ELR (cell line): ENCODE measurements at places on chromosomes 7 and 10.

- DNase-seq = no peak
These were observed 175.9 kb downstream of the USP6NL start for GRCh38 chr10:11435581-11435981.

DNA sequence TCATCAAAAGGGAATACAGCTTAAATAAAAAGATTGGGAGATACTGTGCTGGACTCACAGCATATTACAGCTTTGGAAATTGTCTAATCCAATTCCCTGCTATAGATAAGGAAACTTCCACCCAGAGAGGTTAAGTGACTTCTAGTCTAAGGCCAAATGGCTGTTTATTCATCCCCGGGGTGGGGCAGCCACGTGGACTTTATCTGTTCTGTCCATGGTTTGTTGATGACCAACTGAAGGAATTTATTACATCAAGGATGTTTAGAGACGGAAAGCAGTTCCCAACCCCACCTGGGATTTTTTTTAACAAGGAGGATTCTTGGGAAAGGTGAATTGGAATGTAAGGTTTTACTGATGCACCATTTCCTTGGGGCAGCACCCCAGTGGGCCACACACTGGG is 88.6 kb downstream of the ATXN7L1 start:
- DNase-seq = no peak

- DNase-seq = no peak
These were observed 302.2 kb downstream of the CCDC3 start for GRCh38 chr10:12699258-12699700.

GRCh38 chr10:3399756-3400155 is 227.2 kb upstream of the PITRM1 start:
- peak; percentile 58 for DNase-seq

- DNase-seq = peak; percentile 8
These were observed 64.2 kb downstream of the NKX6-2 start for GRCh38 chr10:132721725-132722124.

DNA sequence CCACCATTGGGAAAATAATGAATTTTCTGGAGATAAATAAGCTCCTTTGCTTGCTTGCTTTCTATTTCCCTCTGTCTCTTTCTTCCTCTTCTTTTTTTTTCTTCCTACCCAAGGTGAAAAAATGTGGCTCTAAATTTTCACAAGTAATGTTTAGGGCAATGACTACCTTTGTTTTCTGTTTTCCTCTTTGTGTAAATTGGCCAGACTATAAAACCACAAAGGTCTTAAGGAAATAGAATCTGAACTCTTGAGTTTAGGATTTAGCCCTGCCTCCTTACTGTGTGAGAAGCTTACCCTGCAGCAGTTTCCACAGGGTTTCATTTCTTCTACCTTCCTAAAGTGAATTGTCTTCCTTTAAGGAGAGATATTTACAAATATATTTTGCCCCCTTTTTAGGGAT is 330.4 kb downstream of the ARL4A start:
- peak; percentile 12 for DNase-seq

DNA sequence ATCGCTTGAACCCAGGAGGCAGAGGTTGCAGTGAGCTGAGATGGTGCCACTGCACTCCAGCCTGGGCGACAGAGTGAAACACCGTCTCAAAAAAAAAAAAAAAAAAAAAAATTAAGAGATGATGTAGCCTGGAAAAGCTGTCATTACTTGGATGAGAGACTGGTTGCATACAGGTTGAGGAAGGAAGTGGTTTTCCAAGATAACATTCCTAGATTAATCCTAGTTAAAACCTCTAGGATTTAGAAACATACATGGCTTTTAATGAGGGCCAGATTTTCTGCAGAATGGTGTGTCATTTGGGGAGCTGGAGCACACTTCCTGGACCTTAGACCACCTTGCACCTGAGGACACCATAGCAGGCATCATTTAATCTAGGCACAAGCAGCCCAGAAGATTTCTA is 17.8 kb downstream of the VWA2 start:
- peak; percentile 21 for DNase-seq

GRCh38 chr10:71293446-71294084 is 25.5 kb upstream of the SLC29A3 start:
- DNase-seq = no peak

- DNase-seq = no peak
These were observed 21.7 kb upstream of the BHLHA15 start for GRCh38 chr7:98189559-98189958.

- no peak for DNase-seq
These were observed 221.6 kb downstream of the TCF7L2 start for GRCh38 chr10:113171662-113172061.

- DNase-seq = no peak
These were observed 49.8 kb downstream of the EPDR1 start for GRCh38 chr7:37970211-37970610.

- no peak for DNase-seq
These were observed 84.8 kb upstream of the NRP1 start for GRCh38 chr10:33419311-33419710.

DNA sequence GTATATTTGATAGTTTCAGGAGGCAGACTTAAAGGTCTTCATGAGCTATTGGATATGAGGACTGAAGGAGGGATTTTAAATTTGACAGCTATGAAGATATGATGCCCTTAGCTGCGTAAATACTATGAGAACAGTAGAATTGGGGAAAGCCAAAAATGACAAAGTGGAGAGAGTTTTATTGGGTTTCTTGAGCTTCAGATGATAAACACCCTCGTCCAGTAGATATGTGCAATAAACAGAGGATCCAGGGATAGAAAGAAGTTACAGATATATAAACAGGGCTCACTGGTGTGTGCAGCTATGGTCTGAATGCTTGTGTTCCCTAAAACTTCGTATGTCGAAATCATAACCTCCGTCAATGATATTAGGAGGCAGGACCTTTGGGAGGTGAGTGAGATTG is 131.3 kb downstream of the INHBA start:
- DNase-seq = no peak

- peak; percentile 60 for DNase-seq
These were observed 62.0 kb downstream of the CUBN start for GRCh38 chr10:17067376-17068264.

DNA sequence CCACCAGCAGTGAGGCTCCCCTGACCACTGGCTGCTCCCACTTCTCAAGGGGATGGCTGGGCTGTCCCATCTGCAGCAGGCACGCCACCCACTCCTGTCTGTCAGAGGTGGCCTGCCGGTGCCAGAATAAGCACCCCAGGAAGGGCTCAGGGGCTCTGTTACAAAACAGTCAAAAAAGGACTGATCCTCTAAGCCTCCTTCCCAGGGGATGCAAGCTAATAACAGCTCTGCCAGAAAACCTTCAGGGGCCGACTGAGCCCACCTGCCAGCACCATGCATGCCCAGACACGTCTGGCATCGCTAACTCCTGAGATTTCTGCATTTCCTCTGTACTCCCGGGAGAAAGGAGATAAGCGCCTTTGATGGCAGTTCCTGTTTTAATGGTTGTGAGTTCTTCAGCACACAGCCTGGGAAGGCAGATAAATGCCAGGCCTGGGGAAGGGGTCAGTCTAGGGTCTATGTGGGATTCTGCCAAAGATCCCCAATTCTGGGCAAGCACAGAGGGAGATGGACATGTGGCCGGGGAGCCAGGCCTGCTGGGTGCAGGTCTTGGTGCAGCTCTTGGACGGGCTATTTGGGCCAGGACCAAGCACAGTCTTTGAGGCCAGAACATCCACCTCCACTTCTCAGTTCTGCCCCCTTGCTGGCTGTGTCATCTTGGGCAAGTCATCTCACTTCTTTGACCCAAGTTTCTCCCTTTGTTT is 128.4 kb downstream of the ARHGAP22 start:
- DNase-seq = no peak

DNA sequence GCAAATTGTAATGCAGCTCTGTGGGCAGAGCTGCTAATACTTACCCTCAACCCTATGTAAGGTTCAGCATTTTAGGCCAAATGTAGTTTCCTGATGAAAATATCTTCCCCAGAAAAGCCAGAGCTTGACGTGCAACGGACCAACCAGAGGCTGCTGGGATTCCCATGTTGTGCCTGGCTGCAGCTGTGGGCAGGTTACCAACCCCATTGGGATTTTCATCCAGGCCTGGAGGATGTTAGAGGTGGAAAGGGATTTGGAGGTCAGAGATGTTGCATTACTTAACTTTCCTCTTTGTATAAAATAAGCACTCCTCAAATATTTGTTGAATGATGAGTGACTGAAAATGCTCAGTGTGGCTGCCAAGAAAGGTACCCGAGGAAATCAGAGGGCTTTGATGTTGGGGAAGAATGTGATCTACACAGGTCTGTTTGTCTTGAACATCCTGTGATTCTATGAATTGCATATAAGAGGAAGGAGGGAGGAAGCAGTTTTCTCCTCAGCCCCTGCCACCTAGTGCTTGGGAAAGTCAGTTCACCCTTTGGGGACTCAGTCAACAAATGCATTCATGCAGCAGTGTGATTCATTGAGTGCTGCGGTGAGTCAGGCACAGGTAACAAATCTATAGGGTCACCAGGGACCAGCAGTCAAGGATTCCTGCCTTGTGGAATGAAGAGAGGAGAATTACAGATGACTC is 487.2 kb downstream of the RPS24 start:
- peak; percentile 70 for DNase-seq

- no peak for DNase-seq
These were observed 122.3 kb upstream of the CARD11 start for GRCh38 chr7:3165681-3166580.

DNA sequence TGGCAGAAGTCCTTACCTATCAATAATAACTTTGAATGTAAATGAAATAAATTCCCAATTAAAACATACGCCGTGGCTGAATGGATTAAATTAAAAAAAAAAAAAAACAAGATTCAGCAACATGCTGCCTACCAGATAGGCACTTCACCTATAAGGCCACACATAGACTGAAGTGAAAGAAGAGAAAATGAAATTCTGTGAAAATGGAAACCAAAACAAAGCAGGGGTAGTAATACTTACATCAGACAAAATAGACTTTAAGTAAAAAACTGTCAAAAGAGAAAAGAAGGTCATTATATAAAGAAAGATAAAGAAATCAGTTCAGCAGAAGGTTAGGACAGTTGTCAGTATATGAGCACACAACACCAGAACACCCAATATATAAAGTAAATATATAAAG is 55.3 kb downstream of the TCAF1 start:
- no peak for DNase-seq

DNA sequence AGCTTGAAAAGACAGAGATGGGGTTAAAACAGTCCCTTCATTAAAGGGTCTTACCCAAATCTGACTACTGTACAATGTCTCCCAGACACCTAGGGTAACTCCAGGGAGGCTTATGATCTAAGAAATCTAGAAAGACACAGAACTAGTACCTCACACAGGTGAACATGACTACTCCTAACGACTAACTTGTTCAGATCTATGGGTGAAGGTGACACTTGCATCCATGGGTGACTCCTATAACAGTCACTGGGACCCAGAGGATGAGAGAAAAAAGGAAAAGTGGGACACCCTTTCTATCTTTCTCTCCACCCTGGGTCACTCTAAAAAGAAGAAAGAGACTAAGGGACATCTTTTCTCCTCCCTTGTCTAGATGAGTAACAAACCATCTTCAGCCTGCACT is 19.2 kb downstream of the AKR1C8 start:
- peak; percentile 14 for DNase-seq

- no peak for DNase-seq
These were observed 11.3 kb downstream of the TNS3 start for GRCh38 chr7:47570649-47571050.

- no peak for DNase-seq
These were observed 31.2 kb upstream of the MNX1 start for GRCh38 chr7:157041514-157042277.

- no peak for DNase-seq
These were observed 148.5 kb downstream of the TSPAN12 start for GRCh38 chr7:120709252-120709971.

DNA sequence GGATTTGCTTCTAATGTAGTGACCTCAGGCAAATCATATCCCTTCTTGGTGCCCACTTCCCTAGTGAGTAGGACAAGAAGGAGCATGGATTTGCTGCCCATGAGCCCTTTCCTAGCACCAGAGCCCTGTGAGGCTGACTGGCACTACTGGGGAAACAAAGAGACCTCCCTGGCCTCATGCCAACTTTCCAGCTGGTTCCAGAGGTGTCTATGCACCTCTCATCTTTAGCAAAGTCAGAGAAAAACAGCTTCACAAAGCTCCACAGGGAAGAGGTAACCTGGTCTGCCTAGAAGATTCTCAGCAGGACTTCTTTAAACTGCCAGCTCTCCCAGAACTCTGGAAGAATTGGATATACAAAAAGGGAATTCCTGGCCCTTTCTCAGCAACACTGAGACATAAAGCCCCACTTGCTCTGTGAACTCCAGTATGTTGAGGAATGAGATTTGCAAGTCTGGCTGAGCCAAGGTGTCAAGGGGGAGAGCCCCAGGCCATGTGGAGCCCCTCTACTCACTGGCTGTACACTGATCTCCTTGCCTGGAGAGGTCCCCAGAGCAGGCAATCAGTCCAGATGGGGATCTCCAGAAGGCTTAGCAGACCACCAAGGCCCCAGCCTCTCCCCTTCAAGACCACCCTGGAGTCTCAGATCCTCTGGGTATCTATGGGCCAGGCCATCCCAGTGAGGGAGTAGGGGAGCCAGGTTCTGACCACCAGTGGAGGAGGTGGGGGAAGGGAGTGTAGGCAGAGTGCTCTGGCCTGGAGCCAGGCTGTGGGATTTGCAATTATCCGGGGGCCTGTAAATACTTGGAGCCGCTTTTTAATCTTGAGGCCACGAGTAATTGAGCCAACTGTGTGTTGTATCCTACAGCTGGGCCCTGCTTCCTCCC is 24.4 kb upstream of the RBM20 start:
- no peak for DNase-seq

DNA sequence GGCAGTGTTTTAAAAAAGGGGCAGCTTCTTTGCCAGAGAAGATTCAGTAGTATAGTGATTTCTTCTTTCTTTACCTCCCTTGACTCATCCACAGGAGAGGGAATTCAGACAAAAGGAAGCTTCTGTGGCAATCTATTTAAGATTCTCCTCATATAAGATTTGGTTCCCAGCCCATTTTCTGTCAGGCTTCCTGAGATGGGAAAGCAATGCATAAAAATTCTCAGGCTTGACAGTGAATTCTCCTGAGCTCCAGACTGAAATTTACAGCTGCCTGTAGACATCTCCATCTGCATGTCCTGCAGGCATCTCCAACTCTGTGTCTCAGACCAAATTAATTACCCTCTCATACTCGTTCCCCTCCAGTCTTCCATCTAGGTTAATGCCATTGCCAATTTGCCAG is 72.8 kb downstream of the TSPAN12 start:
- no peak for DNase-seq

DNA sequence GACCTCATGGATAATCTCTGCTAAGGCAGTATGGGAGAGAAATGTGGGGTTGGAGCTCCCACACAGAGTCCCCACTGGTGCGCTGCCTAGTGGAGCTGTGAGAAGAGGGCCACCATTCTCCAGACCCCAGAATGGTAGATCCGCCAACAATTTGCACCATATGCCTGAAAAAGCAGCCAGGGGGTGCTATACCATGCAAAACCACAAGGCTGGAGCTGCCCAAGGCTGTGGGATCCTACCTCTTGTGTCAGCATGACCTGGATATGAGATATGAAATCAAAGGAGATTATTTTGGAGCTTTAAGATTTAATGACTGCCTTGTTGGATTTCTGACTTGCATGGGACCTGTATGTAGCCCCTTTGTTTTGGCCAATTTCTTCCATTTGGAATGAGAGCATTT is 27.0 kb upstream of the SAMD9L start:
- DNase-seq = no peak
